Cardiac septum (tissue), 1 donor: ENCODE measurements at places on chromosomes 4 and X. TPM values are rescaled to one million over a fixed set of nuclear protein-coding genes. Genes with fewer than 3 reads are reported as not detected.

The ATOH1 gene
- total RNA-seq, result not detected

The CCNB3 gene
- total RNA-seq, result 0.11 TPM

The ADAM29 gene
- total RNA-seq, result not detected

The LDB2 gene
- 33.3 TPM for total RNA-seq

The DMRTC1B gene
- total RNA-seq, result not detected

The SOX3 gene
- not detected for total RNA-seq

The CSTF2 gene
- total RNA-seq, result 7.8 TPM

The PCDH7 gene
- total RNA-seq, result 70.8 TPM

The SULT1B1 gene
- 0.59 TPM for total RNA-seq

The MSX1 gene
- total RNA-seq, result 5.0 TPM

The SLC34A2 gene
- 0.19 TPM for total RNA-seq
